Memory B cell (primary cell): ENCODE measurements at places on chromosomes 5 and 9.
A peak's percentile ranks its signal among the peaks of the same experiment; 100 is the strongest.

DNA sequence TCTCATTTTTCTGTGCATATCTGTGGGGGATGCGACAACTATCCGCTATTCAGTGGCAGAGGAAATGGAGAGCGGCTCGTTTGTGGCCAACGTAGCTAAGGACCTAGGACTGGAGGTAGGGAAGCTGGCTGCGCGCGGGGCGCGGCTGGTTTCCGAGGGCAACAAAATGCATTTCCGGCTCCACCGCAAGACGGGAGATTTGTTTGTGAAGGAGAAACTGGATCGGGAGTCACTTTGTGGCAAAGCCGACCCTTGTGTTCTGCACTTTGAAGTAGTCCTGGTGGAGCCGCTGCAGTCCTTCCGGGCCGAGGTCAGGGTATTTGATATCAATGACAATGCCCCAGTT is 320 bp downstream of the PCDHB1 start:
- no peak for DNase-seq

DNA sequence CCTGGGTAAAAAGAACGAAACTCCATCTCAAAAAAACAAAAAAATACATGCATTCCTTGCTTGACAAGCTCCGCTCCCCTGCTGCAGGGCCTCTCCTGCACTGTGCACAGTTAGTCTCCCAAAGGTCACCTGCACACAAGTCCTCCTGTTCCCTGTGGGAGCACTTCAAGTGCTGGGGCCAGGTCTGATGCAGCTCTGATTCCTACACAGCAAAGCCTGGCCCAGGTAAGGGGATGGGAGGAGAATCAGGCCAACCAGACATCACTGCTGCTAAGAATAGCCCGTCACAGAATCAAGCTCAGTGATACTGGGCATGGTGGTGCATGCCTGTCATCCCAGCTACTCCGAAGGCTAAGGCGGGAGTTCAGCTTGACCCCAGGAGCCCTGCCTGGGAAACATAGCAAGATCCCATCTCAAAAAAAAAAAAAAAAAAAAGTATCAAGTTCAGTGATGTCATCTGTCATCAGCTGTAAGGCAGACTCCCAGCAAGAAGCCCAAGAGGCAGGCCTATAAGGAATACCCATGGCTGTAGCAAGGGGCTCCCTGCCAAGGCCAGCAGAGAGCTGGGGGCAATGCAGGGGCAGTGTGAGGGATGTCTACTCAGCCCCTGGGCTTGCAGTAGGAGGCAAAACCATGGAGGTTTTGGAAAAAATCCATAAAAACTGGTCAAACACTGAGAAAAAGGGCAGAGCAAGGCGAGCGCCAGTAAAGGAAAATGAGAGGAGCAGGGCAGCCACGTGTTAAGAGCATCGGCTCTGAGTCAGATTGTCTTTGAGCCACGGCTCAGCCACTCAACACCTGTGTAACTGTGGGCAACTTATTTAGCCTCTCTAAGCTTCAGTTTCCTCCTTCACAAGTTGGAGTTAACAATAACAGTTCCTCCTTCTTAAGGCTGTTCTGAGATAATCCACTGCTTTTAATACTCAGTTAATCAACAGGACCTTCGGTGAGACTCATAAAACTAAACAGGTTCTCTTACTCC is 3.2 kb downstream of the TPM2 start:
- no peak for DNase-seq

- no peak for DNase-seq
Observed at GRCh38 chr5:168097876-168098653, 193.4 kb upstream of the WWC1 start.

DNA sequence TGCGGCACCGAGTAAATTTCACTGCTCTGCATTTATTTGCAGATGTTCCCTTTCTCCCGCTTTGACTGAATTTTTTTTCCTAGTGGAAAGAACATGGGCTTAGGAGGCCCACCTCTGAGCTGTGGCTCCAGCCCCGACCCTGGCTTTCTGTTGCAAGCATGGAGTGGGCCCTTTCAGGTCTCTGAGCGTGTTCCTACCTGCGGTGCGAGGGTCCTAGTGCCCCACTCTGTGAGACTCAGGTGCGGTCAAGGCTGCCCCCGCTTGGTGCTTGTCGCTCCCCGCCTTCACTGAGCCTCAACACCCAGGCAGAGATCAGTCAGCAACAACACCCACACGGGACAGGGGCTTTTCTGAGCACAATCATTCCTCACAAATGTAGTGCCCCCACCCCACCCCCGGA is 32.0 kb downstream of the SLC6A3 start:
- no peak for DNase-seq

- peak; percentile 8 for DNase-seq
Observed at GRCh38 chr5:374631-375335, 53.3 kb downstream of the AHRR start.

DNA sequence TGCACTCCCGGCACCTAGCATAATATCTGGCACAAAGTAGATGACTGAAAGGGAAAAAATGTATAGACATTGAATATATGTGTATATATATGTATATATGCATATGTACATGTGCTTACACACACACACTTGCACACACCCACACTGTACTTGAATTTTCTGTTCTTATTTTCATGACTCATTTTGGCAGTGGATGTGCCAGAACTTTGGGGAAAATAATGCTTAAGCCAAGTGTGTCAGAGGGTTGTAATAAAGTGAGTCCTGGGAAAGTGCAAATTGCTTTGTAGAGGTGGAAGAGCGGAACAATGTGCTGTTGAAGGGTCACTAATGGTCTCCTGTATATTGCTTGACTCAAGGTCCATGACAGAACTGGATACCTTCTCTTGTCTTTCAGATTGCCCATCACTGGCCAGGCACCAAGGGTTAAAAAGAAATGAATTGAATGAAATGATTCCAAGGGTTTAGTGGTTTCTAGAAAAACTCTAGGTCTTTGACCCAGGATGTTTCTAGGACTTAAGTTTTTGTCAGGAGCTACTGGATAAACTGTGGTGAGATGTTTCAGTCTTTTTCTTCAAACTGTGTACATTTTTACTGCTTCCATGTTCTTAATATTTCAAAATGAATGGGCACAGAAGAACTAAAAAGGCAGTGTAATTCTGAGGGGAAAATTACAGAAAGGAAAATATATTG is 129.9 kb upstream of the MOCS2 start:
- DNase-seq: no peak

DNA sequence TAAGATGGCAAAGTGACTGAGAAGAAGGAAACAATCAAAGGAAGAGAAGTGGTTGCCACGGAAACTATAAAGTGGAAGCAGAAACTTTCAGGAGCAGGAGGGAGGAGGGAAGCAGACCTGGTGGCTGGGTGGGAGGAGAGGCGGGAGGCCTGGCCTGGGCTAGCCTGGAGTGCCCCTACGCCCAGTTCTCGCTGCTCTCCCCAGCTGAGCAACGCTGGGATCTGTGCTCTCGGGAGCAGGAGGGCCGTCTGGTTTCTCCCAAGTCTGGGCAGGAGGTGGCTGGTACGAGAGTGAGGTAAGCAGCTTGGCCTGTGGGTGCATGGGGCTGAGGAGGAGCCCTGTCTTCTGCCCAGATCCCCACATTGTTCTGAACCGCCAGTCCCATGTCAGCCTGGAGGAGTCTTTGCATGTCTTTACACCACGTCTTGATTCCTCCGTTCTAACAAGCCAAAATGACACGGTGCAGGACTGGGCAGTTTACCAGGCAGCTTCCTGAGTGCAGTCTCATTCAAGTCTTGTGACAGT is 15.0 kb upstream of the DAB2IP start:
- DNase-seq: no peak

DNA sequence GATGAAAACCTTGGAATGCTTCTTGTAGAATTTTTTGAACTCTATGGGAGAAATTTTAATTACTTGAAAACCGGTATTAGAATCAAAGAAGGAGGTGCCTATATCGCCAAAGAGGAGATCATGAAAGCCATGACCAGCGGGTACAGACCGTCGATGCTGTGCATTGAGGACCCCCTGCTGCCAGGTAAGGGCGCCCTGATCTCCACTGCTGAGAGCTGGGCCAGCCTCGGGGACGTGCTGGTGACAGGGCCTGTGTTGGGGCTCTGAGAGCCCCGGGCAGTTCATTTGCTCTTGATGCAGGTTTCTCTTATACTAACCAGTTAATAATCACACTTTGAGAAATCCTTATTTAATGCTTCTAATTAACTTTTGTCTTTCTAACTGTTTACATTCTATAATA is 33.0 kb downstream of the TENT4A start:
- no peak for DNase-seq

- DNase-seq: no peak
Observed at GRCh38 chr5:135600971-135601381, 22.2 kb upstream of the CXCL14 start.

DNA sequence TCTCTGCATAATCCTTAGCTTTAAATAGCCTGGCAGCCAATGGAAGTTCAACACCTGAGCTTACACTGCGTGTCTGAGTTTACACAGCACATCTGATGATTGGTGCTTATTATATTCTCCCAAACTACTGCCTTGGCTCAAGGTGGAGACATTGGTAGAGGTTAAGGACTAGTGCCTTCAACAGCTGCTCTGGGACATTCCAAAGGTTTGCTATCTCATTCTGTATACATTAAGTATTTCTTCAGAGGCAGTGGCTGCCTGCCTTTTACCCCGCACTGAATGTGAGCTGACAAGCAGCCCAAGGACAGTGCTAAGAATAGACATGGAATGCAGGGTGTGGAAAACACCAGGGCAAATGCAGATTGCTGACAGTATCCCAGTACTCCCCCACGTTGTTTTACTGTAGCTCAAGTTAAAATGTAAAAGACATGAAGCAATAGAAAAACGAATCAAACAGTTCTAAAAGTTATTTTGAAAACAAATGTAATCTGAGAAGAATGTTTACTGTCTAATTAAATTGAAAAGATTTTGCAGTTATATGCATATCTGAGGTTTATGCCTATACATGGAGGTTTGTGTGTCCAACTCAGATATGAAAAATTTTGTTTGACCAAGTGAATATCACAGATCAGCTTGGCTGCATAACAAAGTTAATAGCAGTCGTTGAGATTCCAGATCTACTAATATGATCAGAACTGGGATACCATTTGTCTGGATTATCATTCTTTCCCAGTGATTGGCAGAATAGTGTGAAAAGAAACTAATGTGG is 1.8 kb downstream of the HSPB3 start:
- DNase-seq: no peak

DNA sequence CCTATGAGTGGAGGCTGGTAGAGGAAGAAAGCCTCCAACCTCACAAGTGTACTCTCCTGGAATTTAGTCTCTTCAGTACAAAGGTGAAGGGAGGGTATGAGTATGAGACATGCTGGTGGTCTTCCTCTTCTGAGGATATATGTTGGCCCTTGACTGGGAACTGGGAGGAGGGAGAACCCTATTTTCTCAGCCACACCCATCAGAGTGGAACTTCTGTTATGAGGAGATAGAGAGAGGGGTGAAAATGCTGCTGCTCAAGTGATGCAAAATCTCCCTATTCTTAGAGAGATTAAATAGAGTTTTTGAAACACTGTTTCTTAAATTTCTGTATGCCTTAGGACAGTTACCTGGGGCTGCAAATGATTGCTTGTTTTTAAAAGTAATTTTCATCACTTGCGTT is 203.4 kb upstream of the PRR16 start:
- DNase-seq: no peak

DNA sequence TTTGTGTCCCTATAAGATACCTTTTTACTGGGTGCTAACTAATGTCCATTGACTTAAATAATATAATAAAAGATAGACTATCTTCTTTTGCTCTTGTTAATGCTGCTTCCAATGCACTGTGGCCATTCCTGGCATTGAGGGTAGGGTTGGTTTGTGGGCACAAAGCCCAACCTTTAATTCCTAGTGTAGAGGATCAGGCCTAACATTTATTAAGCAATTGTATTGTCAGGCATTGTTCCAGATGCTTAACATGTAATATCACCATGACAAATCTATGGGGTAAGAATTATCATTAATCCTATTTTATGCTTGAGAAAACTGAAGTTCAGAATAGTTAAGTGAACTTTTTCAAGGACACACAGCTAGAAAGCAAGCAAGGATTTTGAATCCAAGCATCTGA is 60.4 kb upstream of the GPBP1 start:
- DNase-seq: no peak

- DNase-seq: no peak
Observed at GRCh38 chr9:128251732-128252100, 24.1 kb downstream of the GOLGA2 start.

- DNase-seq: no peak
Observed at GRCh38 chr9:36278243-36278642, 20.0 kb upstream of the GNE start.

GRCh38 chr5:119250946-119251901 is 104.6 kb upstream of the TNFAIP8 start:
- no peak for DNase-seq

DNA sequence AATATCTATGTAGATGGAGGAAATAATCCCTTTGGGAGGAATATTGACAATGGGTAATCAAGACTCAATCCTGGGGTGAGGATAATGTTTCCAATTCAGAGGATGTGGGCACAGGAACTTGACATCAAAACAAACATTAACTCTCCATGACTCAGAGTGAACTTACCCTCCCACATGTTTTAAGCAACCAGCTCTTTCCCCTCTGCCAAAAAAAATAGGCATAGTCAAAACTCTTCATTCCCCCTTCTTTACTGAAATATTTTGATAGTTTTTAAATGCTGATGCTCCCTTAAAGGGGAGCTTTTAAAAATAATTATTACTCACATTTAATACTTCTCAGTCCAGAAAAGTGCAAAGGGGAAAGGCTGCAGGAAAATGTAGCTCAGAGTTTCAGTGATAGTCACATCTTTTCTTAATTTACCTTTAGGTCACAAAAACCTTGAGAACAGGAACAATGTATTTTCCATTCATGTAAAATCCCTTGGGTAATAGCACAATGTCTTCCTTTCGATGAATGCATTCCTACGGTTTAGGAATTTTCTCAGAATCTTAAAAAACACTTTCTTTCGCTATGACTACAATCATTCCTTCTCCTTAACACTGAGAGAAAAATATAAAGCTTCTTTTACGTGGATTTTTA is 298.4 kb upstream of the GRAMD2B start:
- DNase-seq: no peak

DNA sequence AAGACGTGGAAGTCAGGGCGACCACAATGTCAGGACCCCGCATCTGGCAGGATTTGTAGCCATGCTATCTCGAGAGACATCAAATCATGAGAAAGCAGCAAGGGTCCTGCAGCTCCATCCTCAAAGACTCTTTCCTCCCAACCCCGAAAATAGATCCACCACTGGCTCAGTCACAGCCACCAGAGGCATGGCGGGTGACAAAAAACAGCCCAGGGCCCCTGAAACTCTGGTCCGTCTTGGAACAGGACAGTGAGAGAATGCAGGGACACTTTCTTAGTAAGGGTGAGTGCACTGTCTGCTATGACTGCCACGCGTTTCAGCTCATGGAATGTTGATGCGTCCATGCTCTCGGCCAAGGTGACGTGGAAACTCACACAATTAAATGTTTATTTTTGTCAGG is 220.9 kb downstream of the IRX2 start:
- DNase-seq: no peak

DNA sequence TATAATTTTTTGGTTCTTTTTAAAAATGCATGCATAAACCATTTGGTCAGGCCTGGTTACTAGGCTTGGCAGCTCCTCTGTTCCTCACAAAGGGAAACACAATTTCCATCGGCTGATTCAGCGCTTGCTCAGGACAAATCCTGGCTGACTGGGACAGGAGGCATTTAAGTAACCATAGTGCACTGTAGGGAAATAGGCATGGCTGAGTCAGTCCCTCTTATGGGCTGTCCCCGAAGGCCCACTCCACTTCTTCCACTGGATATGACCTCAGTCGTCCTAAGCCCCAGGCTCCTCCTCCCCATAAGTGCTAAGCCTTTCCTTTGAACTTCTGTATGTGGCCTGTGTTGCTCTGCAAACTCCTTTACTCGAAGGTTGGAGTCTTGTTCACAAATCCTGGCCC is 71.2 kb upstream of the GLIS3 start:
- no peak for DNase-seq

- no peak for DNase-seq
Observed at GRCh38 chr5:164203581-164204225, 698.3 kb downstream of the MAT2B start.
